ENCODE measurements at places on chromosomes 16 and 17.

DNA sequence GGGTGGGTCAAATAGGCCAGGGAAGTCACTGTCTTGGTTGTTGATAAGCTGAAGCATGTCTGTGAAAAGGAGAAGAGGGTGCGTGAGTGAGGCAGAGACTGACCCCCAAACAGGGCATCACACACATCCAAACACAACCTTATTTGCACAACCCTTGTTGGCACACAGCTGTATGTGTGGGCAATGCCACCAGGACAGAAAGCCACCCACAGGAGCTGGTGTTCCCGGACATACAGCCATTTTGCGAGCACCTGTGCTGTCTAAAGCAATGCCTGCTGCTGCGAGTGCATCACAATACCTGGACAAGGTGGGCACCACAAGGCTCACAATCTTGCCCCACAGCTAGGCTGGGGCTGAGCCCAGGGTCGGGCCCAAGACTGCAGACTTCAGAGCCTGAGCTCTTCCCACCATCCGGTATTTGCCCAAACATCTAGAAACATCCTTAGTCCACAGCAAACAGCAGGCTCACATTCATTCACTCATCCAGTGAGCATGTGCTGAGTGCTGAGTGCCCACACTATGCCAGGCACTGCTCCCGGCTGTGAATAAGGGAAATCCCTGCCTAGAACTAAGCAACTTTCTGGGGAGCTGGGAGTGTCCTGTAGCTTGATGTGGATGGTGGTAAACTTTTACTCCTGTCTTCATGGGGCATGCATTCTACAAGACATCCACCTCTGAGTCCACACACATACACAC lies 16.2 kb downstream of the SREBF1 start:
- no peak for DNase-seq

GRCh38 chr16:17325476-17326143 lies 145.2 kb downstream of the XYLT1 start:
- no peak for DNase-seq

- no peak for DNase-seq
Measured at GRCh38 chr17:19385521-19385983, 1.4 kb downstream of the MFAP4 start.

- DNase-seq = no peak
Measured at GRCh38 chr17:58382108-58382871, 30.3 kb upstream of the SUPT4H1 start.

DNA sequence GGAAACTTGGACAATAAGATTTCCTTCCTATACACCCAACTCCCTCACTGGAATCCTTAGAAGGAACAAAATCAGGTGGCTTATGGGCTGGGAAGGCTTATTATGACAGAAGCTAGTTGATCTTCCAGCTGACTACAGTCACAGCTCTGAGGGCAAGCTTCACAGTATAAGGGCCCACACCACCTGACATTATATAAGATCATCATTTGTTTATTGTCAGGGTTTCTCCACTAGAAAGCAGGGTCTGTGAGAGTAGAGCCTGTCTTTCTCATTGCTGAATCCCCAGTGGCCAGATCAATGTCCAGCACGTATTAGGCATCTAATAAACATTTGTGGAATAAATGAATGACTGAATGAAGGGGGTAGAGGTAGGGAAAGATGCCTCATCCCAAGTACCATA lies 57.8 kb upstream of the PHOSPHO1 start:
- no peak for DNase-seq

DNA sequence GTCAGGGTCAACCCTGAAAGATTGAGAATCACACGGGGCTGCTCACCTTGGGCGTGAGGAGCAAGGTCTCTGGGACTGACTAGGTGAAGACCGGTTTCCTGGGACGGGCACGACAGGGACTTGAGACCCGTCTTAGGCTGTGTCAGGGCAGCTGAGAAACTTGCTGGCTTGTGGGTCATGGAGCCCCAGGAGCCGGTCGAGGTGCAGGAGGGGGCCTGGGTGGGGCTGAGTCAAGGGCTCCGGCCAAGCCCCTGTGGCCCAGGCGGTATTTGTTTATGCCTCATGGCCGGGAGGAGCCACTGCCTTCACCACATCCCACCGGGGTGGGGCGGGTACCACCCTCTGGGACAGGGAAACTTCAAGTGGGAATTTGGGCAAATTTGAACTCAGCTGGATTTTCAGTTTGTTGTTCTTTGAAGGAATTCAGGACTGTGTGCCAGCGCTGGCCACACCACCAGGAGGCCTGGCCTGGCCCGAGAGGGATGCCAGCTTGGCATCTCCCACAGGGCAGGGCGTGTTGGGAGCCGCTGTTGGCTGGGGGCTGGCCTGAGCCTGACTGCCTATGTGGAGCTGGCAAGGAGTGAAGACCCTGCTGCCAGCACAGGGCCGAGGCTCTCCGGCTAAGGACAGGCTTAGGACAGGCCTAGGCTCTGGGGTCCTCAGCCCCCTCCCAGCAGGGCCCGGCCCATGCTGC lies 116.1 kb downstream of the METRNL start:
- DNase-seq = no peak

- peak; percentile 75 for DNase-seq
Measured at GRCh38 chr17:42171831-42172230, 9.1 kb downstream of the KCNH4 start.

DNA sequence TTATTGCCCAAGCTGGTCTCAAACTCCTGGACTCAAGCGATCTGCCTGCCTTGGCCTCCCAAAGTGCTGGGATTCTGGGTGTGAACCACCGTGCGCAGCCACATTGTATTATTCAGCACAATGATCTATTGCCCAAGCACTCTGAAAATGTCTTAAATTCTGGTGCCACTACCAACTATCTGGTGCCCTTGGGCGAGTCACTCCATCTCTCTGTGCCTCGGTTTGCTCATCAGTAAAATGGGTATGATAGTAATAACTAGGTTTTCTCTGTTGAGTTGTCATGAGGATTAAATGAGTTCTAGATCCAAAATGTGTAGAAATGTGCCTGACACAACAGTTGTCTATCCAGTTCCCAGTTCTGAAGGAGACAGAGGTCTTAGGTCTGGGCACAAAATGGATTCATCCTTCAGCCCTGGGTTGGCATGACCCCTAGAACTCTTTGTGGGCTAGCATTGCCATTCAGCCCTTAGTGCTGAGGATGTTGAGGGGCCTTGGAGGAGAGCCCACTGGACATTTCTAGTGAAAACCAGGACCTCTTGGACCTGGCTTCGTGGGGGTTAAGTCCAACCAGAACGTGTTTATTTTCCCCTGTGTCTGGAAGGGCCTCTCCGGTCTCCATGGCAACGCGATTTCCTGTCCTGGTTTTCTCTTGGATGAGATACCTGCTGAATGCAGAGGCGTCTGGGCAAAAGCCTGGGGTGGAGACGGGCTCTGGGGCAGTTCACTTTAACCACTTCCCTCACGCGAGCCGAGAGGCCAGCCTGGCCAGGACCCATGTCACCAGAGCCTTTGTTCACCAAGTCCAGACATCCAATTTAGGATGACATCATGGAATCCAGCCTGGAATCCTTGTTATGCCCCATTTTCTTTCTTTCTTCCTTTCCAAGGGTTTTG lies 43.7 kb upstream of the TNRC6A start:
- DNase-seq = peak; percentile 39

DNA sequence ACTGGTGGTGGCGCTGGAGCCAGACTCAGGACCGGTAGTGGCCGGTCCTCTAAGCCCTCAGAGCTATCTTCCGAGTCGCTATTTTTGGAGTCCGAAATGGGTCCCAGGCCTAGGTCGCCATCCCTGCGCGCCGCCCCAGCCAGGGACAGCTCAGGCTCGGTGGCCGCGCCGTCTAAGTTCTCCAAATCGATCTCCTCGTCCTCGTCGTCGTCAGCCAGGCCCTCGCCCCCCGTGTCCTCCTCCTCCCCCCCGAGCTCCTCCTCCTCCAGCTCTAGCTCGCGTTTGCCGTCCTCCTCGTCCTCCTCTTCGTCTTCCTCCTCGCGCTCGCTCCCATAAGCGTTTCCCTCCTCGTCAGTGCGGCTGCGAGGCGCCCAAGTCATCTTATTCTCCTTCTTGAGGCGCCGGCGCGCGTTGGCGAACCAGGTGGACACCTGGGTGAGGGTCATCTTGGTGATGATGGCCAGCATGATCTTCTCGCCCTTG lies 1.6 kb downstream of the IRX3 start:
- no peak for DNase-seq

GRCh38 chr16:85364323-85365040 lies 248.6 kb upstream of the GSE1 start:
- no peak for DNase-seq

DNA sequence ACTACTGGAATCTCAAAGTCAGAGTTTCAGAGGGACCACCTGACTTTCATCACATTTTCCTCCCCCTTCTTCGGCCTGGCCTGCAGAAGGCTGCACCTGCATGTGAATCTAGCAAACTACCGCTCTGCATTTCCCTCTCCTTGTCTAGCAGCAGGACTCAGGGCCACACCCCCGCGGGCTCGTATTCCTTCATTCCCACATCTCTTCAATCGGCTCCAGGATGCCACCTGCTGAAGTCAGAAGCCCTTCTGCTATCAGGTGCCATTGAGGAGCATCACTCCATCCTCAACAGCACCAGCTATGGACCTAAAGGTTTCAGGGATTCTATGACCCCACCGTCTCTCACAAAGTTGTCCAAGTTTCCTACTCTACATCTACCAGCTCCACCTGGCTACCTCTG lies 169.5 kb downstream of the VPS53 start:
- no peak for DNase-seq

GRCh38 chr17:6701719-6702118 lies 11.4 kb downstream of the SLC13A5 start:
- DNase-seq = no peak

GRCh38 chr16:68372806-68373205 lies 62.0 kb downstream of the PRMT7 start:
- no peak for DNase-seq

DNA sequence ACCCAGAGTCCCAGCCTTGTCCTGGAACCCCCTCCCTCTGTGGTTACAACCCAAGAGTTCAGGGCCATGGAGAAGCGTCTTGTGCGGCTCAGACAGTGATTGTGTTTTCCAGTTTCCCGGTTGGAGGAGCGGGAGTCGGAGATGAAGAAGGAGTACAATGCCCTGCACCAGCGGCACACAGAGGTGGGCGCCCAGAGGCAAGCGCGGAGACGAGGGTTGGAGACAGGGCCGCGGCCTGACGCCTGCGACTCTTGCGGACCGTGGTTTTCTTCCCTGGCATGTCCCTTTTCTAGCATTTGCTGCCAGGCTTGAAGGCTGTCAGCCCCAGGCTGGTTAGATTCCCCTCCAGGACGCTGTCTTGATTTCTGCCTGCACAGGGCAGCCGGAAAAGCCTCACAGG lies 23.0 kb downstream of the MAPK8IP3 start:
- DNase-seq = no peak

DNA sequence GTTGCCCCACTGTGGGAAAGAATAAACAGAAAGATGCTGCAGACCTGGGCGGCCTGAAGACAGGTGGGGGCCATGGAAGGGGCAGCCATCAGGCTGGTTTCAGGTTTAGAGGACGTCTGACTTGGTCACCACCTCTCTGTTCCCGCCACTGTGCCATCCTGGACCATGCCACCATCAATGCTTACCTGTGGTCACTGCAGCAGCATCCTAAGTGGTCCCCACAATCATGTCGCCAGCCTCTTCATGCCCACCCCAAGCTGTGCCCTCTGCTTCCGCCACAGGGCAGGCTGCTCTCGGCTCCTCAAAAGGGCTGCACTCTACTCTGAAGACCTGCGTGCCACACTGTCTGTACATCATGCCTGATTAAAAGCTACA lies 10.4 kb downstream of the SMIM5 start:
- DNase-seq = no peak
